IPS DF 19.7 (cell line): ENCODE measurements at places on chromosomes 1 and 21.

DNA sequence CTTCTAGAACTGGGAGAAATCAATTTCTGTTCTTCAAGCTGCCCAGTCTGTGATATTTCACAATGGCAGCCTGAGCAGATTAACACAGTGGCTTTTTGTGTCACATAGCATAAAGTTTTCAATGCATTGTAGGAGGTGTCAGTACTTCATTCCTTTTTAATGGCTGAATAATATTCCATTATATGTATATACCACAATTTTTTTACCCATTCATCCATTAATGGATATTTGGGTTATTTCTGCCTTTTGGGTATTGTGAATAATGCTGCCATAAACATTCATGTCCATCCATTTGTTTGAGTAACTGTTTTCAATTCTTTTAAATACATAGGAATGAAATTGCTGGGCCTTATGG lies 191.5 kb downstream of the SETD4 start:
- no peak for DNase-seq

- no peak for DNase-seq
Observed at GRCh38 chr1:156816561-156817328, at the start of gene SH2D2A. Gene SH2D2A, minus strand, starts transcription at chr1:156816848. Its CDS starts 140 bp downstream, at chr1:156816708.

GRCh38 chr1:92016720-92017316 lies 13.0 kb upstream of the EPHX4 start:
- no peak for DNase-seq

DNA sequence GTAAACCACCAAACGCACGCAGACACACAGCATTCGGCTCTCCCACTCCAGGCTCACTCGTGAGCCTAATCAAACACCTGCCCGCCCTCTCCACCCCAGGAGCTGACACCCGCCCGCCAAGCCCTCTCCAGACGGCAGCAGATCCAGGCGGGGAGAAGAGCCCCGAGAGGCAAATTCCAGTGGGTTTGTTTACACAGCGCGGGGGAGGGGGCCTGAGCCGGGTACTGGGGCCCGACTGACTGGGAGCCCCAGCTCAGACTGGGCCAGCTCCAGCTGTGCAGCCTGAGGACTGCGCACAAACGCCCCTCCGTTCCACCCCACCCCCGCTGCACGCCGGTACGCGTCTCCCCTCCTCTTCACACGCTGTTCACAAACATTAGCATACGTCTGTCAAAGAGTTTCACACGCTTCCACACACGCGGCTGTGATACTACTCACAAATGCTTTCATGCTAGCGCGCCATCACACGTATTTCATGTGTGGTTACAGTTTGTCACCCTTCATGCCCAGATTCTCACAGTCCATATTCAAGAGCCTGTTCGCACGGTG lies 1.0 kb upstream of the EFNA1 start:
- no peak for DNase-seq

GRCh38 chr1:33080373-33080772 lies 580 bp upstream of the AZIN2 start:
- DNase-seq: no peak

DNA sequence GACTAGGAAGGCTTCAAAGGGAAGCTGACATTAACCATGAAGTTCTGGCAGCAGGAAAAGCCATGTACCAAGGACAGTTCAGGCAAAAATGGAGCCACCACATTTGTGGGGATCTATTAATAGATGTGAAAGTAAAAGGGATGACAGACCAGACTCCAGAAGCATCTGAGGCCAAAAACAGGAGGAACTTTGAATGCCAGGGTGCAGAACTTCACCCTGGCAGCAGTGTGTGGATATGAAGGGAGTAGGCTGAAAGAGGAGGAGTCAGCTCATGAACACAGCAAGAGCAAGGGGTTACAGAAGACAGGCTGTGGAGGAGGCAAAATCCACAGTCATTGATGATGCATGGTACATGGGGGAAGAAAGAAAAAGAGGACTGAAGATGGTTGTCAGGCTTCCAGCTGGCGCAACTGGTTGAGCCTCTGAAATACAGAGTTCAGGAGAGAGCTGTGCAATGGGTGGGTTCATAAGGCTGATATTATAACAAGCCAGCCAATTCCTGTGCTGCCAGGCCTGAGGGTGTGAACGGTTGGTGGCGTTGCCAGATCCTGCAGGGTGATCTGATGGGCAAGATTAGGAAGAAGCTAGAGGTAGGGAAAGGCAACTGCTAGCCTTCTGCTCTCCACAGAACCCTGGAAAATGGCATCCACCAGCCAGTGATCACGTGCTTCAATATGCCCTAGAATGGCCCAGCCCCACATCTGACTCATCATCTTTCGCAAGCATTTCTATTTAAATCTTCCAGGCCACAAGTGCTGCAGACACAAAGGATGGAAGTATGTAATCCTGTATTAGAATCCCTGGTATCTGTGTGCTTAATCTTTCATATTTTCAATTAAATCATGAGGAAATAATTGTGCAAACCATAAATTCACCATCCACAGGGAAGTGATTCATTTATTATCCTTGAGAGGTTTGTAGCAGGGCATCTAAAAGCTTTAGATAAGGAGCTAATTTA lies 81.9 kb downstream of the SLC25A24 start:
- DNase-seq: no peak

- DNase-seq: no peak
Observed at GRCh38 chr21:23939369-23940065, 1667.8 kb downstream of the MRPL39 start.

GRCh38 chr1:17313530-17314309 lies 5.7 kb downstream of the PADI4 start:
- no peak for DNase-seq

DNA sequence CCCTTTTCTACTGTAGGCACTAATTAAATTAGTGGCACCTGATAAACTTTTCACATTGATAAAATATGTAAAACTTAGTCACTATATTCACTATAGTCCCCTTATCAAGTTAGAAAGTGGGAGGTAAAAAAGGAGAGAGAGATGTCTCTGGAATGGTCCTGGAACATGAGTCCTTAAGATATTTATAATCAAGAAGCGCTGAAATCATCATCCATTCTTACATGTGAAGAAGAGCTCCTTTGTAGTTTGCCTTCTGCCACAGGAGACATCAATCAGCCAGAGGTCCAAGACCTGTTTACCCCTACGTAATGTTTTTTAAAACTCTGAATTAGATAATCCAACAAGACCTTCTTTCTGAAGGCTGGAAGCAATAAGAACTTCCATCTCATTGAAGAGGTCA lies 65.3 kb downstream of the GATAD2B start:
- DNase-seq: no peak

GRCh38 chr1:64936956-64937355 lies 29.4 kb downstream of the JAK1 start:
- no peak for DNase-seq

DNA sequence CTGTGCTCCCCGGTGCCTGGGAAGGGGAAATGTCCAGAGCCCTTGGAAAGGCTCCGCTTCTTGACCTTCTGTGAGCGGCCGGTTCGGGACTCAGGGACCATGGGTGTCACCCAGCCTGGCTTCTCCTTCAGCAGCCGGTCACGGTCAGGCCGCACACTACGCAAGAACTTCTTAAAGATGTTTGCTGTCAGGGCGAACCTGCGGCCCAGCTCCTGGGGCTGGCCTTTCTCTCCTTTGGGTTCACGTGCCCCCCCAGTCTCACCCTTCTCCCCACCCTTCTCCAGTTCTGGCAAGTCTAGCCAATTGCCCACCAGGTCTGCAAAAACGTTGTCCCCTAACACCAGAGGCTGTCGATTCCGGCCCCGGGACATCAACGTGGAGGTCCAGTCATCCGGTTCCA lies 12.1 kb downstream of the INKA2 start:
- DNase-seq: no peak

- peak; percentile 77 for DNase-seq
Observed at GRCh38 chr1:39142401-39143060, 62.0 kb upstream of the MACF1 start.

DNA sequence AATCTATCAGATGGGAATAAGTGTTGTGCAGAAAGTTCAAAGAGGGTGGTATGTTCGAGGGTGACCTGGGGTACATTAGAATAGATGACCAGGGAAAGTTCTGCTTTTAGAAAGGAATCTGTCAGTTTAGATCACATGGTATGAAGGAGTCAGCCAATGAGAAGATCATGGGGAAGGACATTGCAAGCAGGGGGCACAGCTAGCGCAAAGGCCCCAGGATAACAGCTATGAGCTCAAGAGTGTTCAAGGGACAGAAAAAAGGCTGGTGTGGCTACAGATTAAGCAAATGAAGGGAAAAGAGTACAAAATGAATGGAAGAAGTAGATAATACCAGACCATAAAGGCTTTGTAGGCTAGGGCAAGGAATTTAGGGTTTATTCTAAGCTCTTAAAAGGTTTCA lies 8.6 kb downstream of the LEPR start:
- DNase-seq: no peak

GRCh38 chr1:74767490-74767889 lies 34.5 kb downstream of the TYW3 start:
- no peak for DNase-seq

DNA sequence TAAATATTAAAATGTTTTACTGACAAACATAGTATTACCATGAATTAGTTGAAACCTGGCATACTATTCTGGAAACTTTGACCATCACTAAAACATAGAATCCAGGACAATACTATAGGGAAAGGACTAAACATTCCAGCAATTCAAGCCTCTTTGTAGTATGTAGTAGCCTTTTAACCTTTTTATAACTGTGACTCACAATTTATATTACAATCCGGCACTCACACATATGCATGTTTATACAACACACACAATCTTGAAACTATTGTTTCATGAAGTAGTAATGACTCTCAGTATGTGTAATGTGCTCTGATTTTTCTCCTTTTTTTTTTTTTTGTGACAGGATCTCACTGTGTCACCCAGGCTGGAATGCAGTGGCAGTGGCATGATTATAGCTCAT lies 64.3 kb downstream of the ANKRD13C start:
- DNase-seq: no peak

DNA sequence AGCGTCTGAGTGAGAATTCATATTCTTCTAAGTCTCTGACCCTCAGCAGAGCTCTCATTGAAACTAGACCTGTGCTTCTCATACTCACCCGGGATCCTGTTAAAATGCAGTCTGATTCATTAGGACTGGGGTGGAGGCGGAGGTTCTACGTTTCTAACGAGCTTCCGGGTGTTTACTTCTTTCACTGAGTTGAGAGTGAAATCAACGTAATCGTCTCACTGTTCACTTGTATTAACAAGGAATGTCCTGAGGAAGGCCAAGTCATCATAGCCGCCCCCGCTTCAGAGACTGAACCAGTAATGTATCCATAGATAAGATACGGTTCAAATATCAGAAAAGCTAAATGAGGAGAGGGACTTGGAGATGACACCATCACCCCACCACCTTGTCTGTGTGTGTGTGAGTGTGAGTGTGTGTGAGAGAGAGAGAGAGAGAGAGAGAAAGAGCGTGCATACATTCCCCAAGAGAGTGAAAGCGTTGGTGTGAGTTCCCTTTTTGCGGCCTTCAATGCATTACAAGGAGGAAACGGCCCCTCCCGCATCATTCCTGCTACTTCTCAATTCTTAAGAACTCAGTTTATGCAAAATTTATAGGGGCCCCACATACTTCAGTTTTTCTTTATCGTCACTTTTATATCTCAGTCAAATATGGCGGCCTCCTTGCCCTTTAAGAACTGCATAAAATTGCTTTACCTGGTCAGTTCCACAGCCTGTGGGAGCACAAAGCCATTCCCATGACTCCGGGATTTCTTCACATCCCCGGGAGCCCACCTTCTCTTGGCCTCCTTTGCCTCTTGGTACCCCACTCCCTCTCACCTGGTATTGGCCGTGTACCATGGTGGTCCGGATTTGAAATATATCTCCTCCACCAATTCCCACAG lies 19.8 kb downstream of the KMO start:
- DNase-seq: no peak

GRCh38 chr1:4656533-4657140 lies 2.2 kb downstream of the AJAP1 start:
- no peak for DNase-seq

- no peak for DNase-seq
Observed at GRCh38 chr1:112712701-112713128, 2.4 kb downstream of the PPM1J start.

- DNase-seq: no peak
Observed at GRCh38 chr1:22379566-22379965, 72.1 kb upstream of the ZBTB40 start.

DNA sequence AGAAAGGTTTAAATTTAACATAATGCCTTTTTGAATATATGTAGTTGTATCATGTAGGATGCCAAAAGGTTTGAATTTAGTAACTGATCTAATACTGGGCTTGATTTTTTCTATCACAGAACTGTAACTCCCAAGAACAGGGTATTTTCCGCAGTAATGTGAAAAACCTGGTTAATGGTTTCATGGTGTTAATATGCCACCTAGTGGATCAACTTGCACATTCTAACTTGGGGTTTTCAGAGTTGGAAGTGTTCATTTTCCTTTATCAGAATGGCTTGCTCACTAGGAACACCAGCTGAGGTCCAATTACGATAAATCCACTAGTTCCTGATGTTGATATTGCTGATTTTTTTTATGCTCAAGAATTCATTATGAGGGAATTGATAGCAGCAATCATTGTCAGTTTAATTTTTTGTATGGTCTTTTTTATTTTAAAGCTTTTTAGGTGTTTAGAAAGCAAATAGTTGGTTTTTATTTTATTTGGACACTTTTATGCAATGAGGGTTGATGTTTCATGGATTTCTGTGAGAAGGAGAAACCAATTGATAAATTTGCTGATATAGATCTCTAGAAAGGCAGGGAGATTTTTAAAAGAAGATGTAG lies 157.2 kb downstream of the PLA2G4A start:
- no peak for DNase-seq
